ENCODE measurements at places on chromosomes 3 and 15. TPM values are rescaled to one million over a fixed set of nuclear protein-coding genes. Genes with fewer than 3 reads are reported as not detected.

The FBXW12 gene
- not detected for total RNA-seq

The RLBP1 gene
- total RNA-seq: not detected

The ACAN gene
- not detected for total RNA-seq

The ADAMTS7 gene
- 0.60 TPM for total RNA-seq

The TMIE gene
- total RNA-seq: 0.81 TPM

The TCF12 gene
- 67.4 TPM for total RNA-seq

The ISL2 gene
- total RNA-seq: 0.22 TPM

The DAZL gene
- not detected for total RNA-seq

DNA sequence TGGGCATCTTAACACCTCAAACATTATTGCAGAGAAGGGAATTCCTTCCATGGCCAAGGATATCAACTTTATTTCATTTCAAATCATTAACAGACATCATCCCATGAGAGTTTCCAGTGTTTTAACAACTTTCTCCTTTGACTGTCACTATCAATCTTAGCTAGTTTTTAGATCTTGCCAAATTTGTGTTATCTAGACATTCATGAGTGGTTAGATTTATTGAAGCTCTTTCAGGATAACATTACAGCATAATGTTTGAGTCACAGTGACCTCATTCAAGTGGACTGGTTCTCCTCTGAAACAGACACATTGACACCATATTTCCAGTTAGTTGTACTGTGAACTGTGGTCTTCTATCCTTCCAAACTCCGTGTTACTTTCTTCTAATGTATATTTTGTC, 8.6 kb upstream of the TNFAIP8L3 start:
- H3K27ac ChIP-seq: no peak overlapping the region
- no peaks in the 10 kb centered on the region for H3K4me1 ChIP-seq
- H3K4me3 ChIP-seq: no peak overlapping the region
- peaks cover 40% of the 10 kb centered on the region for H3K27me3 ChIP-seq
- H3K36me3 ChIP-seq: no peaks in the 10 kb centered on the region

GRCh38 chr3:29310865-29311264, 30.0 kb downstream of the RBMS3 start:
- no peaks in the 10 kb centered on the region for H3K4me1 ChIP-seq
- no peak overlapping the region for H3K27ac ChIP-seq
- DNase-seq: no peak
- no peak overlapping the region for H3K4me3 ChIP-seq

DNA sequence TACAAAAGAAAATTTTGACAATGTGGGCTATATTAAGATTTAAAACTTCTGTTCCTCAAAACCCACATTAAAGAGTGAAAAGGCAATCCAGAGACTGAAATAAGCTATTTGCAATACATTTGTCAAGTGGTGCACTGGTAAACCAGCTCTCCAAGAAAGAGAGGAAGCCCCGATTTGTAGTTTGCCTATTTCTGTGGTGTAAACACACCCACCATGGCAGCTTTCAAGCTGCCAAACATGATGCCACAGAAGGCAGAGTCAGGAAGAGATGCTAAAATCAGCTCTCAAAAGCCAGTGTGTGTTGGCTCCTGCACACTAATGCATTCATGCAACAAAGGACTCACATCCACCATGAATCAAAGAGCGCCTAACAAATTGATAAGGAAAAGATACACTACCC, 17.5 kb downstream of the RFTN1 start:
- H3K27me3 ChIP-seq: no peaks in the 10 kb centered on the region
- no peak overlapping the region for H3K4me3 ChIP-seq
- peaks cover 69% of the 10 kb centered on the region for H3K36me3 ChIP-seq
- no peak for DNase-seq
- peak overlapping the region; percentile 44 for H3K27ac ChIP-seq

DNA sequence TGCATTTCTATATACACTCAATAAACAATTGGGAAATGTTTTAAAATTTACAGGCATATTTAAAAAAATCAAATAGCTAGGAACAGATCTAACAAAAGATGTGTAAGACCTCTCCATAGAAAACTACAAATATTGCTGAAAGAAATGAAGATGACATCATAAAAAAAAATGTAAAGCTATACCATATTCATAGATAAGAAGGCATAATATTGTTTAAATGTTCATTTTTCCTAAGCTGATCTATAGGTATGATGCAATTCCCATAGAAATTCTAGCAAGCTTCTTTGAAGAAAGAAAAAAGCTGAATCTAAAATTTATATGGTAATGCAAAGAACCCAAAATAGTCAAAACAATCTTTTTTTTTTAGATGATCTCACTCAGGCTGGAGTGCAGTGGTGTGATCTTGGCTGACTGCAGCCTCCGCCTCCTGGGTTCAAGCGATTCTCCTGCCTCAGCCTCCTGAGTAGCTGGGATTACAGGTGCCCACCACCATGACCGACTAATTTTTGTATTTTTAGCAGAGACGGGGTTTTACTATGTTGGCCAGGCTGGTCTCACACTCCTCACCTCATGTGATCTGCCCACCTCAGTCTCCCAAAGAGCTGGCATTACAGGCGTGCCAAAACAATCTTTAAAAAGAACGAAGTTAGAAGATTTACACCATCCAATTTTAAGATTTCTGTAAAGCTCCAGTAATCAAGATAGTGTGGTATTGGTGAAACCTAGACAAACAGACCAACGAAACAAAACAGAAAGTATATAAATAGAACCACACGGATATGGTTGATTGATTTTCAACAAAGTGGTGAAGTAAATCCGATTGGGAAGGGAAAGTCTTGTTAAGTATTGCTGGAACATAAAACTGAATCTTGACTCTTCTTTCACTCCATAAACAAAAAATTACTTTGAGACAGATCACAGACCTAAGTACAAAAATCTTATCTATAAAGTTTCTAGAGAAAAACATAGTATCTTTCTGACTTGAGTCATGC, 6.3 kb upstream of the BHLHE40 start:
- no peak overlapping the region for H3K4me3 ChIP-seq
- DNase-seq: no peak
- H3K36me3 ChIP-seq: peaks cover 6% of the 10 kb centered on the region
- peaks cover 30% of the 10 kb centered on the region for H3K4me1 ChIP-seq

DNA sequence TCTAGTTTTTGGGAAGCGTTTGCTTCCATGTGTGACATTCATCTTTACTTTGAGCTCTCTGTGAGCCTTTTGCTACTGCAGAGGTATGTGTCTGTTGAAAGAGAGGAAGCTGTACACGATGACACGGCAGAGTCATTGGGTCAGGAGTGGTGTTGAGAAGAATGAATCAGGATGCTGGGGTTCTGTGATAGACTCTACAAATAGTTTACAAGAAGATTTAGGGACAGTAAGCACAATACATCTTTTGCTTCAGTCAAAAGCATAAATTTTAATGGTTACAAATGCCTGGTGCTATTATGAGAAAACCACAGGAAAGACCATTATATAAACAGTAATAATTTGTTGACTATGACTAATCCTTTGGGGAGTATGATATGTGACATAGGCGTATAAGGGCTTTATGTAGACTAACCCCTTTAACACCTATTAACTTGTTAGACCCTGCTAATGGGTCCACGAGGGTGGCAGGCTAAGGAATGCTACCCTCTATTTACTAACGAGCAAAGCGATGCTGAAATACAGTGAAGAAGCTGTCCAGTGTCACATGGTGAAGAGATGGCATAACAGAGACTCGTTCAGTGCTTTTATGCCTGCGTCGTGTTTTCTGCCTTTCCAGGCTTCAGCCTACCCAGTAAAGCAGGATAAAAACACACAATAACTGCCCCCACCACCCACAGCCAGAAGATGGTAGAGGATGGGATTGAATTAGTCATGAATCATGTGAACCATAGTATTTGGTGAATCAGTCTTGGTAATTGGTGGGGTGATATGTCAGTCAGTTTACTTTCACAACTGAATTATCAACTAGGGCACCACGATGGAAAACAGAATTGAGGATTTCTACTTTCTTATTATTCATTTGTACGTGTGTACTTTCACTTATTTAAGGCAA, 118.8 kb downstream of the LPP start:
- H3K27ac ChIP-seq: no peak overlapping the region
- no peak for DNase-seq
- H3K4me3 ChIP-seq: no peak overlapping the region
- H3K4me1 ChIP-seq: peaks cover 14% of the 10 kb centered on the region

DNA sequence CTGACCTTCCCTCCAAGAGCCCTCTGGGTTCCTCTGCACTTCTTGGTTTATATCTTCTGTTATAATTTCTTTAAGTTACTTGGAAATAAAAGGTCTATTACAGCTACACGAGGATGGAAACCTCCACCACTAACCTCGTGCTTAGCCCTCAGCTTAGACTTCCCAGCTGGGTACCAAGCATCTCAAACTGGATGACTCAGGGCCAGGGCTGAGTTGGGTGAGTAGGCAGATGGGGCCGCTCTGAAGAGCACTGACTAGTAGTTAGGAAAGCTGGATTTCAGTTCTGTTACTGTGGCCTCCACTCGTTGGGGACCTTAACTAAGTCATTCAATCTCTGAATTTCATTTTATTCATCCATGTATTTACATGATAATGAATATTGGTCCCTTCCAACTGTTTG, 1036.6 kb downstream of the IGSF11 start:
- H3K27me3 ChIP-seq: peaks cover 5% of the 10 kb centered on the region
- no peaks in the 10 kb centered on the region for H3K4me1 ChIP-seq
- H3K36me3 ChIP-seq: no peaks in the 10 kb centered on the region
- no peak overlapping the region for H3K27ac ChIP-seq
- no peak overlapping the region for H3K4me3 ChIP-seq

DNA sequence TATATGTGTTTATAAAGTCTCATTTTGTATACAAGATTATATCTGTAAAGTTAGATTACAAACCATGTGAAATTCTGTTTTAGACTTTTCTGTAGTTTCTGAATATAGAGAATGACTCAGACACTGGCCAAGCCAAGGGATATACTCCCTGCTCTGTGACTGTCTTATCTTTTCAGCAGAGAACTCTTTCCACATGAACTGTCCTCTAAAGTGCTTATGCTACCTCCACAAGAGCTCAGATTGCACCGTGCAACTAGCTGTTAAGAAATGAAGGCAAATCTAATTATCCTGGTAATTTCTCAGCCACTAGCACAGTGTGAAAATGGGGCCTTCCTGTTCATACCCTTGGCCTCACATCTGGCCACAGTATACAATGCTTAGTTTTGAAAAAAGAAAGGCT, 44.3 kb upstream of the CPNE4 start:
- H3K36me3 ChIP-seq: no peaks in the 10 kb centered on the region
- H3K4me1 ChIP-seq: no peaks in the 10 kb centered on the region
- peaks cover 2% of the 10 kb centered on the region for H3K27me3 ChIP-seq
- H3K4me3 ChIP-seq: no peak overlapping the region
- DNase-seq: no peak
- no peak overlapping the region for H3K27ac ChIP-seq

- no peak overlapping the region for H3K4me3 ChIP-seq
- H3K27ac ChIP-seq: no peak overlapping the region
- DNase-seq: no peak
- no peaks in the 10 kb centered on the region for H3K4me1 ChIP-seq
- no peaks in the 10 kb centered on the region for H3K36me3 ChIP-seq
Measured at GRCh38 chr3:23183731-23184130, 19.4 kb upstream of the UBE2E2 start.

DNA sequence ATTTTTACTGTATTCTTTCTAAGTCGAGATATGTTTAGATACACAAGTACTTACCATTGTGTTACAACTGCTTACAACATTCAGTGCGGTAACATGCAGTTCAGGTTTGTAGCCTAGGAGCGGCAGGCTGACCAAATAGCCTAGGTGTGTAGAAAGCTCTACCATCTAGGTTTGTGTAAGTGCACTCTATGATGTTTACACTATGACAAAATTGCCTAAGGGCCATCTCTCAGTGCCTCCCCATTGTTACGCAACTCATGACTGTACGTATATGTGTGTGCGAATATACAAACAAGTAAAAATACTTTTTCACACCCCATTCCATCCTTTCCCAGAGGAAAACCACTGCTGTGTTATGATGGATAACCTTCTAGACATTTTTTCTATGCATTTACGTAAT, 44.3 kb downstream of the PXYLP1 start:
- DNase-seq: no peak
- no peaks in the 10 kb centered on the region for H3K27me3 ChIP-seq
- no peak overlapping the region for H3K27ac ChIP-seq
- peaks cover 8% of the 10 kb centered on the region for H3K36me3 ChIP-seq
- H3K4me1 ChIP-seq: peaks cover 34% of the 10 kb centered on the region
- H3K4me3 ChIP-seq: no peak overlapping the region

DNA sequence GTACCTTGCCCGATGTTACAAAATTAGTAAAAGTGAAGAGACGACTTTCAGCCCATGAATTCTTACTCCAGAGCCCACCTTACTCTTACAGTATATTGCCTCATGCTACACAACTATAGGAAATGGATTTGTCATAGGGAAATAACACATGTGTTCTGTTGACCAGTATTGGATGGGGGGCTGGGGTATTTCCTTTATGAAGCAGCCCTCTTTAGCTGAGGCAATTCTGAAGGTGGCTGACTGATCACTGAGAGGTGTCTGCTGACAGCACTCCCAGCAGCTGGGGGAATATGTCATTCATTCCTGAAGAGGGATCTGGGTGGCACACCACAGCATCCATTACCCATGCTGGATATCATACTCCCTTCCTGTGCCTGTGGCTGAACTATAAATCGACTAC, 6.4 kb upstream of the GOLM2 start:
- H3K27ac ChIP-seq: no peak overlapping the region
- no peak overlapping the region for H3K4me3 ChIP-seq
- peaks cover 5% of the 10 kb centered on the region for H3K4me1 ChIP-seq
- peaks cover 3% of the 10 kb centered on the region for H3K27me3 ChIP-seq
- H3K36me3 ChIP-seq: no peaks in the 10 kb centered on the region

- H3K4me3 ChIP-seq: no peak overlapping the region
- H3K27ac ChIP-seq: no peak overlapping the region
- no peaks in the 10 kb centered on the region for H3K36me3 ChIP-seq
- H3K27me3 ChIP-seq: peaks cover 2% of the 10 kb centered on the region
Measured at GRCh38 chr3:150371741-150372254, 36.3 kb upstream of the TSC22D2 start.

GRCh38 chr3:32601722-32602121, 31.1 kb upstream of the DYNC1LI1 start:
- no peaks in the 10 kb centered on the region for H3K4me1 ChIP-seq
- no peaks in the 10 kb centered on the region for H3K36me3 ChIP-seq
- peaks cover 7% of the 10 kb centered on the region for H3K27me3 ChIP-seq

GRCh38 chr15:92102395-92102755, 248.9 kb downstream of the SLCO3A1 start:
- H3K27ac ChIP-seq: no peak overlapping the region
- no peaks in the 10 kb centered on the region for H3K27me3 ChIP-seq
- H3K36me3 ChIP-seq: no peaks in the 10 kb centered on the region
- H3K4me1 ChIP-seq: peaks cover 16% of the 10 kb centered on the region
- DNase-seq: no peak

DNA sequence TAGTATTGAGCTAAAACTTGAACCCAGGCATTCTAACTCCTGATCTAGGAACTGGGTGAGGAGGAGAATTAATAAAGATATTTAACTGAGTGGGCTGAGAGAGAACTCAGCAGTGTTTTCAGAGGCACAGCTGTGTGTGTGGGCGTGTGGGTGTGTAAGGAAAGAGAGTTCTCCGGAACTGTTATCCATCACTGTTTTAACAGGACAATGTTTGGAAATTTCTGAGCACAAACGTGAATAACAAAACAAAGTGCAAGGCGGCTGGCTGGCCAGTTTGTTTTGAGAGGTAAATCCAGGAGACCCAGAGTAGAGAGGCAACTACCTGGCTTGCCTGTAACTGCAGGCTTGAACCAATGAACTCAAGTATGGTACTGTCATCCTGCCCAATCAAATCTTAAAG, 5.0 kb upstream of the PTPN9 start:
- DNase-seq: no peak
- H3K4me1 ChIP-seq: peaks cover 6% of the 10 kb centered on the region
- H3K27me3 ChIP-seq: no peaks in the 10 kb centered on the region
- H3K4me3 ChIP-seq: no peak overlapping the region
- H3K36me3 ChIP-seq: peaks cover 14% of the 10 kb centered on the region

All from activated CD8-positive, alpha-beta T cell treated with anti-CD3 and anti-CD28 coated beads for 36 hours (primary cell).